Occipital lobe (tissue), 3 donors: ENCODE measurements at places on chromosomes 12 and 14. TPM values are rescaled to one million over a fixed set of nuclear protein-coding genes. Genes with fewer than 3 reads are reported as not detected.

DNA sequence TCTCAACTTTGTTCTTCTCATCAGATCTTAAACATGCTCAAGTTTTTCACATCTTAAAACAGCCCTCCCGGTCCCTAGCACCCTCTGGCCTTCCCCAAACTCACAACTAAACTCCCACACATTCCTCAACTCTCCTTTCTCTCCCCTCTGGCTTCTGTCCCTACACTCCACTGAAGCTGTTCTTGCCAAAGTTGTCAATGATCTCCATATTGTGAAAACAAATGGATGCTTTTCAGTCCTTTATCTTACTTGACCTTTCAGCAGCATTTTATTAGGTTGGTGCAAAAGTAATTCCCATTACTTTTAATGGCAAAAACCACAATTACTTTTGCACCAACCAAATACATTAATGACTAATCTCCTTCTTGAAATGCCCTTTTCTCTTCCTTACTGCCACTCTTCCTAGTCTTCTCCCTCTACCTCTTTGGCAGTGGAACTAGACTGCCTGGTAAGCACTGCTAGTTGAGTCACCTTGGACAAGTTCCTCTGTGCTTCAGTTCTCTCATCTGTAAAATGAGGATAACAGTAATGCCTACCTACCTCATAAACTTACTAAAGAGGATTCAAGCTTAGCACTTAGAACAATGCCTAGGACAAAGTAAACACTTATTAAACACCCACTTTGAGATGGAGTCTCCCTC is 16.0 kb downstream of the CERS5 start:
- DNase-seq = no peak

DNA sequence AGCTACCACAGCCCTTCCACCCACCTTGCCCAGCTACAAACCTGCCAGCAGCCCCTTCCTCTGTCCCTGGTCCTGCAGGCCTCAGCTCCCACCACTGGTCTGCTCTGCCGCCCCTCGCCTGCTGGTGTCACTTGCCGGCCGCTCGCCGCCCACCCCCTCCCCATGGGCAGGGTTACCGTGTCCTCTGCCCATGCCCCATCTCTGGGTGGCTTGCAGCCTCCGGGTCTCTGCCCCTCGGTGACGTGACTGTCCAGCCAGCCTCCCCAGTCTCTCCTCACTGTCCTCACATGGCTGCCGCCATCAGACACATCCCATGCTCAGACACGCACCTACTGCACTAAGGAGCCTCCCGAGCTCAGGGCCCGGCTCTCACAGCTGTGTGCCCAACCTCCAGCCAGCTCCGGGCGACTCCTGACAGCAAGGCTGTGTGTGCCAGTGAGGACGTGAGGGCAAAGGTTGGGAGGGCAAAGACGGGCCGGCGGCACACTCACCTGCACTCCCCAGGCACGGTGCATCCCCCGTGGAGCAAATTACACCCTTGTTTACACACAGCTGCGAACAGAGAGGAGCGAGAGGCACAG is 13.4 kb downstream of the JAG2 start:
- no peak for DNase-seq

- DNase-seq = no peak
Measured at GRCh38 chr14:51356381-51356780, 116.3 kb downstream of the TMX1 start.

DNA sequence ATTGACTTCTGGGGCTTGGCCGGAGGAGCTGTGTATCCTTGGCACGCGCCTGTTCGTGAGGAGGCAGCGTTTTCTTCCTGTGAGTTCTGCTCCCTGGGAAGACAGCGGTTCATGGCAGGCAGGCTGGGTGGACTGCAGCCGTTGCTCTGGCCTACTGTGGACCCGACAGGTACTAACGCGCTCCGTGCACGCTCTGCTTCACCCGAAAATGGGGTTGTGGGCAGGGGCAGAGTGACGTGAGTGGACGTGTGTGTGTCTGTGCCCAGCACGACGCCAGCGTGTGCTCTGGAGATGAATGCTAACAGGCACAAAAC is 179.1 kb downstream of the KIF26A start:
- no peak for DNase-seq

DNA sequence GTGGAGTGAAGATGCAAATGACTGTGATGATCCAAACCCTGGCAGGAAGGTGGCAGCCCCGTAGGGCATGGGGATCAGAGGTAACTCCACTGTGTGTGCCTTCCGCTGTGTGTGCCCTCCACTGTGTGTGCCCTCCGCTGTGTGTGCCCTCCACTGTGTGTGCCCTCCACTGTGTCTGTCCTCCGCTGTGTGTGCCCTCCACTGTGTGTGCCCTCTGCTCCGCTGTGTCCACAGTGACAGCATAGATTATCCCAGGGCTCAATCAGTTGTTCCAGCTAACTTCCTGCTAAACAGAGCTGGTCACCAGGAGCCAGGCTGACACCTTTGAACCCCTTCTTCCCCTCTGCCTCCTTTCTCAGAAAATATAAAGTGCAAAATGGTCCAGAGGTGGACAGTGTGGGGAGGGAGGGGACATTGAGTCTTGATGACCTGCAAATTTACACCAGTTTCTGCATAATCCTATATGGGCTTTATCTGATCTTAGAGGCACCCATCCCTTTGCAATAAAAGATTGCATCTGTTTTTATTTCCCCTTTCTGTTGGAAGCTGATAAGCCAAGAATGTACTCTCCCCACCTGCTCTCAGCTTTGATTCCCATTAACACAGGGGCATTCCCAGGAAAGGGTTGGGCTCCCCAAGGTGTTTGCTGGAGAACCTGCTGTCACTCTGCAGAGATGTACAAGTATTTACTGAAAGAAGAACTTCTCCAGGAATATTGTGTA is 21.6 kb upstream of the HNF1A start:
- no peak for DNase-seq

- DNase-seq = no peak
Measured at GRCh38 chr12:58099476-58099875, 158.1 kb downstream of the ATP23 start.

GRCh38 chr14:63174760-63175191 is 29.5 kb upstream of the RHOJ start:
- DNase-seq = no peak

- no peak for DNase-seq
Measured at GRCh38 chr12:69055280-69055679, 122.3 kb upstream of the CPM start.

DNA sequence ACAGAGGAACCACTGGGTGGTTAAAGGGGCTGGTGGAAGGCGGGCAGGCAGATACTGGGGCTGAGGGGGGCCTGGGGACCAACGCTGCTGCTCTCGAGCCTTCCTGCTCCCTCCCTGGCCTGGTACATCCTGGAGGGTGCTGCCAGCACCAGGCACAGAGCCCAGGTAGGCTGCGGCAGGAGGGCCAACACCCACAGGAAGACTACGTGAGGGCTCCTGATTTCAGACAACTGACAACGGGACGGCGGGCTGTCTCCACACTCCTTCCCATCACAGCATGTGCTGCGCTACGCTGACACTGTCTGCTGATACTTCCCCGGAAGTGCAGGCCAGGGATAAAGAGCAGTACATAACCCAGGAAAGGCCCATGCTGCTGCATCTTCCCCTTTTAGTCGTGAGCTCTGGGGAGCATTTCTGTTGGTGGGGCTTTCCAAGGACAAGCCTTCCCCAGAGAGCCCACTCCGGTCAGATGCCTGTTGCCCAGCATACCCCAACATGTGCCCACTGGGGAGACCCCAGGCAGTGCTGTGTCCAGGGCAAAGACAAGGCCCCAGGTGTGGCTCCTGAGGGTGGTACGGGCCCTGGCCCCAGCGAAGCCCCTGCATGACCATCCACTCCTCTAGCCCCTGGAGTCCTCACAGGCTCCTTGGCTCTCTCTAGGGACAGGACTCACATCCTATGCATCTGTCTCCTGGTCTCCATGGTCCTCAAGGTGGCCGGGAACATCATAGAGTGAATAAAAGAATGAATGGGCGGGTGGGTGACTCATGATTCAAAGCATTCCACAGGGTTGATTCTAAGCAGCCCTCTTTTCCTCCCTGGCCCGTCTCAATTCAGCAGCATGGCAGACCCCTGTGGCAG is 38.0 kb downstream of the CHGA start:
- no peak for DNase-seq

DNA sequence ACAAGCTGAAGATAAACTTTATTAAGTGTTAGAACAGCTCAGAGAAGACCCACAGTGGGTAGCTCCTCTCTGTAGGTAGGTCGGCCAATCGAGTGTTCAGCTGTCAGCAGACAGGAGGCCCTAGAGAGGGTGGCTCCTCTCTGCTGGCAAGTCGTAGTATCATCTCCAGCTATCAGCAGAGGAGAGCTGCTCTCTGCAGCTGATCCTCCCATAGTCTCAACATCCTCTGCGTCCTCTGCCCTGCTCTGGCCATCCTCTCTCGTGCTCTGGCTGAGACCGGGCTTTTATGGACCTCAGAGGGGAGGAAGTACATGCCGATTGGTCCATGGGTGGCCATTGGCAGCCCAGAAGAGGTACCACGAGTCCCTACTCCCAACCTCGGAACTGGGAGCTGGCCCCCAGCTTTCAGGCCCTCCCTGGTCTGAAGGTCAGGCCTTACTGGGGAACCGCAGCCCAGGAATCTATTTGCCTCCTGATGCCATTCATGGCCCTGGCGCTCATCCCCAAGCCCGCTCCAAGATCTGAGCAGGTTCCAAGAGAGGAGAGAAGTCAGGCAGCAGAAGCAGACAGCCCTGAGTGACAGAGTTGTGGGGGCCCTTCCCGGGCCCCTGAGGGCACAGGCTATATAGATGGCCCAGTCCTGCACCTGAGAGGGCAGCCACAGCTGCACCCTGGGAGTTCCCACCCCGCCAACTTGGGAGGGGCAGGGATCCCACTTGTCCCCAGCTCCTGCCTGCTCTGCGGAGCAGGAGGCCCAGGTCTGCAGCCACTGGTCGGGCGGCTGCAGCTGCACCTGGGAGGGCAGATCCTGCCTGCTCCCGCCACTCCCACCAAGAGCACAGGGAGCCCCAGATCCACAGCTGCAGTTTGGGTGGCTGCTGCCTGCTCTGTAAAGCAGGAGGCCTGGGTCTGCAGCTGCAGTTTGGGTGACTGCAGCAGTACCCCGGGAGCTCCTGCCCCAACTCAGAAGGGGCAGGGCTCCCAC is 3.5 kb upstream of the PWP1 start:
- DNase-seq = no peak

Gene KRT78
- total RNA-seq = 1.9 TPM

Gene APOLD1
- total RNA-seq = 42.9 TPM

Gene EML5
- 30.3 TPM for total RNA-seq

Gene RTL1
- total RNA-seq = not detected

Gene SLCO1B1
- 0.16 TPM for total RNA-seq

Gene OTOGL
- 0.62 TPM for total RNA-seq

Gene OR6C4
- not detected for total RNA-seq
